ENCODE measurements at places on chromosomes 1 and 21.

DNA sequence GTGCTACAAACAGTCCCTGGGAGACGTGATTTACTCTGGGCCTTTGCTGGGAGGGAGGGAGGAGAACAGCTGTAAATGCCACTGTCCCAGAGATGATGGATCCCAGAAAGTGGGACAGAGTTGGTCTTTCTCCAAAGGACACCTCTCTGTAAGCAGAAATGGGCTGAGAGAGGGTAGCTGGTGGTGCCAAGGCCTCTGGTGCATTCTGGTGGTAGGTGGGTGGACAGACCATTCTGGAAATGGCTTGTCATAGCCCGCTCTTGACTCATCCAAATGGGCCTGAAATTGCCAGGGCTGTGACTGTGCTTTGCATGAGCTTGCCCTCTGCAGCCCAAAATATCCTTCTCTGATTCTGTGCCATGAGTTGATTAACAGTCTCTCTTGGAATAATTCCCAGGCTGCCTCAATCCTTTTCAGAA lies 36.1 kb downstream of the CCDC185 start:
- DNase-seq: no peak

GRCh38 chr1:160795951-160796383 lies at the start of gene LY9:
Gene LY9, plus strand, starts transcription at chr1:160796174. Its CDS starts 14 bp downstream, at chr1:160796188.
- DNase-seq: peak; percentile 49

GRCh38 chr1:110700767-110701166 lies 26.0 kb upstream of the KCNA3 start:
- no peak for DNase-seq

DNA sequence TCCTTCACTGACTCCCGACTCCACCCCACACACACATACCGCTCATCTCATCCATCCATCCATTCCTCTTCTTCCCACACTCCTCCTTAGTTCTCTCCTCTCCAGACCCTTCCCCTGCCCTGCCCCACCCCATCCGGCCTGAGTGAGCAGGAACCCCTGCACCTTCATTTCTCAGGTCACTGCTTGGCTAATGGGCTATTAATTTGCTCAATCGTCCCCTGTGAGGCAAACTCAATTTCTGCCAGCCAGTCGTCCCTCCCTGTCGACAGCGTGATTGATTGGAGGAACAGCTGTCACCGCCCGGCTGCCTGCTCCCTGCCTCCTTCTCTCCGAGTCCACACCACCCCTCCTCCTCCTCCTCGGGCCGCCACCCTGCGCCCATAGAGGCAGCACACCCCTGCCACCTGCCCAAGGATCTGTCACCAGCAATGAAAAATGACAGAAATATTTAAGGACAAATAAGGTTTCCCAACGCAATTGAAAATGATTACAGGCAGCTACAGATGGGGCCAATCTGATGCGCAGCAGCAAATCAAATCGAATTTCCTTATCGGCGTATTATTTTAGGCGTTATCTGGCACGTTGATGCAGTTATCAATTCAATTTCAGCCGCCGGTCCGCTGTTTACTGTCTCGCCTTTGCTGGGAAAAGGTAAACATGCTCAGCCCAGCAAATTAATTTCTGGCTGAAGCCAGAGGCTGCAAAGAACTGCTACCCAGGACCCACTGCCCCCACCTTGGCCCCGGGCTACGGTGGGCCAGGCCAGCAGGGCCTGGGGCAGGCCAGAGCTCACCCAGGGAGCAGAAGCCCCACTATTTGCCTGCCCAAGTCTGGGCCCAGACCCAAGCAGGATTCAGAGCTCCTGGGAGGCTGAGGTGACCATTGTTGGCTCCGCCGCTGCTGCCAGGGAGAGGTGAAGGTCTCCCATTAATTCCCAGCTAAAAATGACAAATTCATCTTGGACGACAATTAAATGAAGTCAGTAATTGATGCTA lies 71.3 kb downstream of the TMEM53 start:
- no peak for DNase-seq

- no peak for DNase-seq
These were observed 94.2 kb downstream of the KCNN3 start for GRCh38 chr1:154775621-154776605.

- DNase-seq: no peak
These were observed 409.3 kb downstream of the SRGAP2C start for GRCh38 chr1:121594096-121594495.

DNA sequence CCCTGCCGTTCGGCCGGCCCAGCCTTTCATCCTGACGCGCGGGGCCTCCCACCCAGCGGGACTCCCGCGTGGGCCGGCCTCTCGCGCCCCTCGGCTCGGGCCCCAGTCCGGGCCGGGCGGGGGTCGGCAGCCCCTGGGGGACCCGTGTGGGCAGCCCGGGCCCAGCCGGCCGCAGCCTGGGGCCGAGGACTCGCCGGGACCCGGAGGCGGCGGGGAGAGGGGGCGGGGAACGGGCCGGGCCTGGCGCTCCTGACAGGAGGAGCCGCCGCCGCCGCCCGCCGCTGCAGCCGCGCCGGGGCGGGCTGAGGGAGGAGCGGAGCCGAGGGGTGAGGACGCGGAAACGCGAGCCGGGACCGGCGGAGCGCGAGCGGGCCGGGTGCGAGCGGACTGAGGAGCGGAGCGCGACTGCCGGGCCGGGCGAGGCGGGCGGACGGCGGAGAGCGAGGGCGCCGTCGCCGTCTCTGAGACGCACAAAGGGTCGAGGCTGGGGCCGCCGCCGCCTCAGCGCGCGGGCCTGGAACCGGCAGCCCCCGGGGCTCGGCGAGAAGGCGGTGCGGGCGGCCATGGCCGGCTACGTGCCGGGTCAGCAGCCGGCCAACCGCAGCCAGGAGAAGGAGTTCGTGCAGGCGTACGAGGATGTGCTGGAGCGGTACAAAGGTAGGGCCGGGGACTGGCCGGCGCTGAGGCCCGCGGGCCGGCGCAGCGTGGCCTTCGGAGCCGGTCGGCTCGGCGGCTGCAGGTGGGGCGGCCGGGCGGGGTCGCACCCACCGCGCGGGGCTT lies 79.1 kb downstream of the NDUFS5 start:
- peak; percentile 56 for DNase-seq

DNA sequence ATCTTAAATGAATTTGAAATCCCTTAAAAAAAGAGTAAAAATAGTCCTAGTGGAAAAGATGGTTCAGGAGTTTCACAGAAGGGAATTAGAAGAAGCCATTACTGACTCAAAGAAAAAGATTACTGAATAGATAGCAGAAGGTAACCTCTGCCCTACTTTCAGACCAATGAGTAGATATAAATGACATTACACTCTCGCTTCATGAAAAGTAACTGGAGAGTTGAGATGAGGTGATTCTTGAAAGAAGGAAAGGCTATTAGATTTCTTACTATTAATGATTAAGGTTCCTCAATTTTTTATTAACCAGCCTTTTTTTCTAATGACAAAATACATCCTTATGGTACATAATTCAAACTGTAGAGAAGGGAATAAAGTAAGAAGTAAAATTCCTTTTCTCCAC lies 28.3 kb downstream of the CCN1 start:
- DNase-seq: no peak

DNA sequence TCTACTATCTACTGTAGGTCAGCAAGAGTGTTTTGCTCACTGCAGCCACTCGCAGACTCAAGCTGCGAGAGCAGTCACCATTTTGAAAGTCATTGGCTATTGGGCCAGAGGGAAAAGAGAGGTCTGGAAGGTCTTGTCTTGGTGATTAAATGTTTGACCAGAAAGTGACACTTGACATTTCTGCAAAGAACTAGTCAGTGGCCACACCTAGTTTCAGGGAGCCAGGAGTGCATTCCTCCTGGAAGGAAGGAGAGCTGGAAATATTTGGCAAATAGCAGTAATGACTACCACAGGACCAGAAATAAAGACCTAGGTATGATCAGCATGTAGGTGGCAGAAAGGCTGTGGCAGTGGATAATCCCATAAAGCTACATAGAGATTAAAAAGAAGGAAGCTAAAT lies 440.0 kb upstream of the PLXNA2 start:
- DNase-seq: no peak

DNA sequence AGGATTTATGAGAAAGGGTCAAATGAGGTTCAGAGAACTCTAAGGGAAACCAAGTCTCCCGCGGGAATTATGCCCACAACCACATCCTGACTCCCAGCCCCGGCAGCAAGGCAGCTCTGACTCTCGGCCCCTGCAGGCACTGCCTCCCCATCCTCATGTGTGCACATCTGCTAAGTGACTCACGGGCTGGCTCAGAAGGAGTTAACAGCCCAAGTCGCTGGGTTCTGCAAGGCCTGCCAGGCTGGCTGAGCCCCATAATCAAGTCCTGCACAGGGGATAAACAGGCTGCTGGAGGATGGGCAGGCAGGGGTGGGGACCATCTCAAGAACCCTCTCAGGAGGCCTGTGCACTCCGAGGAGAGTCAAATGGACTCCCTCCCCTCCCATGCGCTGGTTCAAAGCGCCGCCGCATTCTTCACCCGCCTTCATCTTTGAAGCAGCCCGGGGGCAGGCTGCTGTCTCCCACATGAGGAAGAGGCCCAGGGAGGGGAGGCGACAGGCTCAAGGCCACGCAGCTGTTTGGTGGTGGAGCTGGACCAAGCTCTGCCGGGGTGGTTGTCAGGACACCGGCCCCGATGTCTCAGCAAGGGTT lies 344.3 kb downstream of the MATN1 start:
- DNase-seq: no peak

DNA sequence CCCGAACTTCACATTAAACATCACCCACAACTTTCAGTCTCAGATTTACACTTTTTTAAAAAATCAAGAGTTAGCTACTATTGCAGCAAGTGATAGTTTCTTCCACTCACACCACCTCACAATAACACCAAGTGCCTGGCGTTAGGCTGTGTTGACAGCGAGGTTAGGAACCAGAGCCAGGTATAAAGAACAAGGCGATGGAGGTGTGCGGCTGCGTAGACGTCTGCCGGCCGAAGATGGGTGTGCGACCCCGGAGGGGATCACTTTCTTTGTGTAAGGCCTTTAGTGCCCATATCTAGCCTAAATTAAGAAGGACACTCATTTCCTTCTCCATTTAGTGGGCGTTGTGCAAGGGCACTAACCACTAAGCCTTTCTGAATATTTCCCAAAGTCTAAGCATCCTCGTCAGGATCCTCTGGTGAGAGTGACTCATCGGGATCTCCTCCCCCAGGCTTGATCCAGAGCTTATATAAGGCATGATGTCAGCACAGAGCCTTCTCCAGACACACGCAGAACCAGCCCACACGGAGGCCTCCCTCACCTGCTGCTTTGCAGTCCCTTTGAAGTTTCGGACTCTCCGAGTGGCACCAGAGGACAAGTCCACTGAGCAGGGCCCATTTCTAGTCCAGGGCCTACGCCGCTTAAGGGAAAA lies 11.8 kb downstream of the NHLH2 start:
- DNase-seq: no peak

DNA sequence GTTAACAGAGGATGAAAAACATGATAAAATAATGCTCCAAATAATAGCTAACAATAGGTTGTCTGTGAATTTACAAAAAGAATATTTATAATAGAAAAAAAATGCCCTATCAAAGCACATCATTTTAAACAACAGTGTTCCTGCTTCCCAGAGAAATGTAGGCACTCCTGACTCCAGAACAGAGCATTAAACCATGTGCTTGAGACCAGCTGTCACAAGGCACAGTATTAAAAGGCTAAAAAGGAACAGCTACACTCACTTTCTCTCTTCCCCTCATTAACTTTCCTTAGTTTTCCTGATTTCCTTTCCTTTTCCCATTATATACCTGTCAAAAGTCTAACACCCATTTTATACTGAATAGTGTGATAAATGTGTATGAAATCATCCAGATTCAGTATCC lies 10.9 kb downstream of the VAV3 start:
- DNase-seq: no peak

GRCh38 chr1:217274927-217275654 lies 355.8 kb downstream of the GPATCH2 start:
- no peak for DNase-seq

All from stimulated activated CD4-positive, alpha-beta T cell treated with anti-CD3 and anti-CD28 coated beads, Interleukin-1b, Interleukin-23, amount 100 ng/mL, for 24 hours (primary cell).